ENCODE measurements at places on chromosomes 5 and 9.

GRCh38 chr5:177496070-177496726 is 1.2 kb downstream of the PDLIM7 start:
- DNase-seq = no peak

- DNase-seq = no peak
Observed at GRCh38 chr9:87601176-87601575, 103.5 kb downstream of the DAPK1 start.

- DNase-seq = no peak
Observed at GRCh38 chr5:18720002-18720401, 1085.7 kb downstream of the TAF11L14 start.

DNA sequence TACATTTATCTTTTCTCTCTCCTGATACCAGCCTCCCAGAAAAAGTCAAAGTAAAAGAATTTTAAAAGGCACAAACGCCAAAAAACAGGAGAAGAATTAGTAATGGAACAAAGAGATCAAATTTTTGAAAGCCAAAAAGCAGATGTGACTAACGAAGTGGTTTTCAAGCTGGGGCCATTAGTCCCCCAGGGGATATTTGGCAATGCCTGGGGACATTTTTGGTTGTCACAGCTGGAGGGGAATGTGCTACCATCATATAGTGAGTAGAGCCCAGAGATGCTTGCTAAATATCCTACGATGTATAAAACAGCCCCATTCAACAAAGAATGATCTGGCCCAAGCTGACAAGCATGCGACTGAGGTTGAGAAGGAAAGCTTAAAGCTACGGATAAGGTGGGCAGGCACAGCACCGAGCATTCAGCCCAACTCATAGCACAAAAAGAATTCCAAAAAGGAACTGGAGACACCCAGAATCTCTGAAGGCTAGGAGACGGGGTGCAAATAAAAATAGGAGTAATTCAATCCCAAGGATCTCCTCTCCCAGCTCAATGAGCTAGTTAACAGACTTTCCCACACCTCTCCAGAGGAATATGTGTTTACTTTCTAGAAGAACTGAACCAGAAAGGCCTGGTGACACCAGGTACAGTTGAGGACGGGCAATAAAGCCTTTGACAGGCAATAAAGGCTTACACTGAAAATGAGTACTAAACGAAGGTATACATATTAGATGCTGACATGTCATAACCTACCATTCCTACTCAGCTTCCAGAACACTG is 269.0 kb downstream of the DENND1A start:
- no peak for DNase-seq

- no peak for DNase-seq
Observed at GRCh38 chr5:113367586-113367985, 67.2 kb downstream of the TSSK1B start.

GRCh38 chr9:127561491-127562278 is 50.4 kb upstream of the STXBP1 start:
- no peak for DNase-seq
